ENCODE measurements at places on chromosomes 11 and 22.

- DNase-seq, result no peak
Observed at GRCh38 chr11:18934195-18934814, 4.9 kb downstream of the MRGPRX1 start.

GRCh38 chr22:19962246-19962908 lies 20.8 kb upstream of the TXNRD2 start:
- DNase-seq, result no peak

DNA sequence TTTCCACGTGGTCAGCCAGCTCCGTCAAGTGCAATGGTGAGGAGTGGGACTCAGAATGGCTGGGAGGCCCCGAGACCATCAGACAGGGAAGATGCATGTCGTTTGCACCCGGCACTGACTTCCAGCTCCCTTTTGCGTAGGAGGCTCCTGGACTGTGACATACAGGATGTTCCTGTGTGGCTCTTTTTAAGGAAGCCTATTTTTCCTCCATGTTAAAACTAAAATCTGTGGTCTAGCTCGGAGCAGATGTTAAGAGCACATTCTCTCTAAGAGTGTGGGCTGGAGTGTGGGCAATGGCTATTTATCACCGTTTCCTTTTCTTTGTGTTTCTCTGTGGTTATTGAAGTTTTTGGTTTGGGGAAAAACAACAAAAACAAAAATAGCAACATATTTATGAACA lies 40.9 kb upstream of the AMPD3 start:
- DNase-seq, result no peak

DNA sequence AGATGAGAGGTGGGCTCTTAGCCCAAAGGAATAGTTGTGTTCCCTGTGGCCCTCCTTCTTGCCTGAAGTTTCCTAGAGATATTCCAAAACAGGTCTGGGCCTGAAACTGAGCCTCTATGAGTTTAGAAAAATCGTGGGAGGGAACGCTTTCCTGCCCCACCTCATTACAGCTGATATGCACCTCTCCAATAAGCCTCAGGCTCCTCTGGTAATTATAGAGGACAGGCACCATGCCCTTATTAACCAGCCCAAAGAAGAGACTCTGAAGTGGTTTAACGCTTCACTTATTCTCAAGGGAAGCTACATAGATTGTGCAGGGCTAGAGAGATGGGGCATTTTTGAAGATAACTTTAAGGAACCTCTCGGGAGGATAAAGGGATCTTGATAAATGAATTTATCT lies 3.4 kb upstream of the MPZL2 start:
- DNase-seq, result no peak

DNA sequence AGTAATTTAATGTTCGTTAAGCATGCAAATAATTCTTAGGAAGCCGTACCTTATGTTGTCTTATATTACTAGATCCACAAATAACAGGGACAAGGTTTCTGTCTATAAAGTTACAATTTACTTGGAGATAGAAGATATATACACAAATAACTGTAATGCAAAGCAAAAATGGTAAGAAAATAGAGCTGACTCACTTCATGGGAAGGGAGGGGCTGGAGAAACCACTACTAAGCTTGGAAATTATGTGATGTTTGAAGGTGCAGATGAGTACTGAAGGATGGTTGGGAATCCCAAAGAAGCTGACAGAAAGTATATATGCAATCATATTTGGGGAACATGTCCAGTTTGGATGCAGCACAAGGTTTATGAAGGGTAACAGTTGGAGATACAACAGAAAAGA lies 4.0 kb downstream of the NPAT start:
- DNase-seq, result no peak

DNA sequence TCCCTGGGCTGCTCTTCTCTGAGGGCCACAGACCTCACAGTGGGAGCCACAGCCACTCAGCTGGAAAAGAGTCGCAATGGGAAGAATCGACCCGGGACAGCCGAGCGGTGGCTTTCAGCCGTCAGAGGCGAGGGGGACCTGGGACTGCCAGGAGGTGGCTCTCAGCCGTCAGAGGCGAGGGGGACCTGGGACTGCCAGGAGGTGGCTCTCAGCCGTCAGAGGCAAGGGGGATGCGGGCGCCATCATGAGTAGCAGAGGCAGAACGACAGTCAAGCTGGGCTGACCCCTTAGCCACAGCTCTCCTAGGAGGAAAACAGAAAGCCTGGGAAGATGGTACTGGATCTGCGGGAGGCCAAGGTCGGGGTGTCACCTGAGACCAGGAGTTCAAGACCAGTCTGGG lies 14.9 kb upstream of the MUC2 start:
- DNase-seq, result no peak

GRCh38 chr11:117702946-117703598 lies 93.9 kb downstream of the DSCAML1 start:
- no peak for DNase-seq

DNA sequence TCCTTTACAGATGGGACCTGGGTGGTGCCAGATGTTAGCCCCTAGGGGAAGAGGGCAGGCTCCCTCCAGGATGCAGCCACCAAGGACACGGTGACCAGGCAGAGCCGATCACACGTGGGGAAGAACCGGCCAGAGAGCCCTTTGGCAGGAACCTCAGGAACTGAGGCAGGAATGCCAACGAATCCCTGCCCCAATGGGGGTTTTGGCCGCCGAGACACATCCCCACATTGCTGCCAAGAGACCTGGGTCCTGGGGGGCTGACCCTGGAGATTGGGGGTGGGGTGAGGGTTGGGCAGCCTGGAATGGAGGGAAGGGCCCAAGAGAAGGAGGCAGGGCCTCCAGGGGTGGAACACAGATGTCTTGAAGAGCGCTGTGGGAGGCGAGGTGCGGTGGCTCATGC lies 28.7 kb upstream of the LMO1 start:
- DNase-seq, result no peak

DNA sequence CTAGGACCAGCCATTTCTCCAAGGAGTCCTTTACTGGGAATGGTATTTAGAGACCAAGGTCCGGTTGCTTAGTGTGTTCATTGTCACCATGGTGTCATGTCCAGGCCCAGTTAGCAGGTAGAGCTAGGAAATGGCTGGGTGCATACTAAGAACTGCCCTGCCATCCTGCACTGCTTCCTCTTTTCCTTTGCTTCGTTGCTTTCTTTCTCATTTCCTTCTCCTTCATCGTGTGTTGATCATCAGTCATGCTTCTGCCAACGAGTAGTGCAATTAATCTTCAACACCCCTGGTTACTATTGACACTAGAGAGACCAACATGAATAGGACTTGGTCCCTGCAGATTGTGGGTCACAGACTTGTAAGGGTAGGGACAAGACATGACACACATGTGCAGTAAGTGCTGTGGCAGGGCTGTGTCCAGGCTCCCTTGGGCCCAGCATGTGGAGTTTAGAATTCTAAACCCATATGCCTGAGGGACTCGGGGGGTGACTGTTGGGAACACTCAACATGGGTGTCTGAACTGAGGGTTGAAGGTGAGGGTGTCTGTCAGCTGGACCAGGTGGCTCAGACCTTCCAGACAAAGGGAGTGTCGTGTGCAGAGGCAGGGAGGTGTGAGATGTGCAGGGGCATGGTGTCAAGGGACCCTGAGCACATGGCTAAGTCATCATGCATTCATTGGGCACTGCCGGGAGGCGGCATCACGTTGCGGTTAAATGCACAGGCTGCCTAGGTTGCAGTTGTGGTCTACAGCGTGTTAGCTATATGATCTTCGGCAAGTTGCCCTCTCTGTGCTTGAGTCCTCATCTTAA lies 42.6 kb downstream of the ST14 start:
- DNase-seq, result no peak

GRCh38 chr11:62402226-62402959 lies 16.4 kb upstream of the SCGB1A1 start:
- no peak for DNase-seq

DNA sequence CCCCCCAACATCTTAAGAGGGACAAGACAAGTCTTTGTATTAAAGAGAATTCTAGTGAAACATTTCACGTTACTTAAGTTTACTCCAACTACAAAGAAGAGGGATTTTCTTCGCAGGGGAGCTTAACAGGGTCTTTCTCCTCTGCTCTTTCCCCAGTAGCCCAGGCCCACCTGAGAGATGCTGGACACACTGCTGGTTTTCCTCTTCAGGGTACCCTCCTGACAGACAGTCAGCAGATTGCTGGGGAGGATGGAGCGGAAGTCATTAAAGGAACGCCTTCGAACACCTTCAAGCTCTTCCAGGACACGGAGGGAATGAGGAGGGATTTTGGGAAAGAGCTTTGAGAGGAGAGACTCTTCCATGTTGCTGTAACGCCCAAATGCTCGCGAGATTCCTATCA lies 39.1 kb downstream of the PI4KA start:
- no peak for DNase-seq

DNA sequence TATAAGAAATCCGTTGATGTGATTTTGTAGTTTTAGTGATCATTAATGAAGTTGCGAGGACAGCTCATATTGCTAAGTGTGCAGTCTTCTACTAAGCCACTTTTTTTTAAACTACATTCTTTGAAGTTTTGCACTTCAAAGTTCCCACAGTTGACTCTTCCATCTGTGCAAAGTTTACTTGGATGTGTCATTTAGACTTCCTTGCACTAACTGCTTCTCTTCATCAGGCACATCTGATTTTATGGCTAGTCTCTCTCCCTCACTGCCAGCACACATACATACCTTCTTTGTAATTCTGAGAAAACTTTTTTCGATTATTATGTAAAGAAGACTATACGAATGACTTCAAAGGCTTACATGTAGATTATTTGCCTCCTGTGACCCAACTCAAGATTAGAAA lies 250.0 kb downstream of the DYNC2H1 start:
- no peak for DNase-seq

DNA sequence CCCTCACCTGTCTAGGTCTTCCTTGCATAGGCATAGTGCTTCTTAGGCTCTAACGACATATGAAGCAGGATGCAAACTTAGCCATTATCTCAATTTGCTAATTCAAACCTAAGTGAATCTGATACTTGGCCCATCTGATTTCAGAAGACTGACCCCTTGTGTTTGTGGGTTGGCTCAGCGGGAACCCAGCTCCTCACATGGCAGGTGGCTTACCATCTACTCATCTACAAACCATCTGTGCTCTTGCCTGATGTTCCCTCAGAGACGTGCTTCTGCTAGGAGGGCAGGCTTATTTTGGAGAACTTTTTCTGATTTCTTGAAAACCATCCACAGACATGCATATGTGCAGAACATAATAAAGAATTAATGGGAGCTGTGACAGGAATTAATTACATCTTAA lies 15.2 kb downstream of the ELMOD1 start:
- DNase-seq, result no peak

DNA sequence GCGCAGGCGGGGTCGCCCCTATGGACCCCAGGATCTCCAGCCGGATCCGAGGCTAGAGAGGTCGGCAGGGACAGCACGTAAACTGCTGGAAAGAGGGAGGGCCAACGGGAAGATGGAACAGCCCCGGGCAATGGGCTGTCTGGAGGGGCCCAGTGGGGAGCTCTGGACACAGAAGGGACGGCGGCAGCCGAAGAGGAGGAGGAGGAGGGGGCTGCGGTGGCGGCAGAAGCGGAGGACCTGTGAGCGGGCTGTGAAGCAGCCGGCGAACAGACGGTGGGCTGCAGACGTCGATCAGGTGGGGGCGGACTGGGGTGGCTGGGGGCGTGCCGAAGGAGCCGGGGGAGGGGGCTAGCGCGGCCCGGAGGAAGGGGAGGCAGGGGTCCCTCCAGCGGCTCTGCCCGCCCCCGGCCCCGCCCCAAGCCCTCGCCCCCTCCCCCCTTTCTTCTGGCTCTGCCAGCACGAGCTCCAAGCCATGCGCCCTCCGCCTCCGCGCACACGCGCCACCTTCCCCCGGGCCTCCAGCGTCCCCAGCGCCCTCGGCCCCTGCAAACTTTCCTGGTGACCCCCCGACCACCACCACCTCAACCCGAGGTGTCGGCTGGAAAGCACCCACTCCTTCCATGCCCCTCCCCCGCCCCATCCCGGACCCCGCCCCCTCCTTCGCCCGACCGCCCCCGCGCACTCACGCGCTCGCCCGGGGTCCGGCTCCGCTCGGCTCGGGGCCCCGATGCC lies 432 bp downstream of the TNKS1BP1 start:
- no peak for DNase-seq

DNA sequence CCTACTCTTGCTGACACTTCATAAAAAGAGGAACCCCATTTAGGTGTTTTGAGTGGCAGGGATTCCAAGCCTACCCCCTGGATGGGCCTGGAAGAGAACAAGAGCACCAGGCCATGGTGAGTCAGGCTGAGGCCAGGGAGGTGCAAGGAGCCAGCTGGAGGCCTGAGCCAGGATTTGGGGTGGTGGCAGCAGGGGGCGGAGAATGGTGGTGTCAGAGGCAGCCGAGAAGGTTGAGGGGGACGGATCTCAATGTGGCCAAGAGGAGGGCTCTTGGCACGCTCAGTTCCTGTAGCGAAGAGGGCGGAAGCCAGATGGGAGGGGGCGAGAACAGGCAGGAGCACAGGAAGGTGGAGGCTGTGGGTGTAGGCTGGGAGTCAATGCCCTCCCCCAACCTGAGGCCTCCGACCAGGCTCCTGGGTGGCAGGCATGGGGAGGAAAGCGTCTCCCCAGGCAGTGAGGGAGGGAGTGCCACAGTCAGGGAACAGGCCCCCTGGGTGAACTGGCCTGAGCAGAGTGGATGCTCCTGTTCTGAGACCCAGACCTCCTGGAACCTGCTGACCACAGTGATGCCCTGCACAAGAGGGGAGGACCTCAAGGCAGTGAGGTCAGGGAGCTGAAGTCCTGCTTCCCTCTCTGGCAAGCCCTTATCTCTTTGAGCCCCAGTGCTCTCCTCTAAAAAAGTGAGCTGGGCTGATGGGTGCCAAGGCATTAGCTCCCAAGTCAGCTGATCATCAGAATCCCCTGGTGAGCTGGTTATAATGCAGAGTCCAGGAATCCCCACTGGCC lies 13.9 kb downstream of the RTN4RL2 start:
- no peak for DNase-seq

DNA sequence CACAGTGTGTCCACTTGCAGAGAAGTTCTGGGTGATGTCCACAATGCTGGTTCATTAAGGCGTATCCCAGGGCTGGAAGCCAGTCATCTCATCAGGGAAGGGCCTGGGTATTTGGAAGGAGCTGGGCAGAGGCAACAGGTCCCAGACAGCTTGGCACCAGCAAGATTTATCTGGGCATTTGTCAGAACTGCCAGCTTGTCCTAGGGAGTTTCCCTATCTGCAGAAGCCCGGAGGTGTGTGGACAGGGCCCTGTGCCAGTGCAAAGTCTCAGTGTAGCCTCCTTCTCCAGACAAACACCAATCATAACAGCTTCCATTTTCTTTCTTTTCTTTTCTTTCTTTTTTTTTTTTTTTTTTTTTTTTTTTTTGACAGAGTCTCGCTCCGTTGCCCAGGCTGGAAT lies 125.3 kb upstream of the TIMP3 start:
- no peak for DNase-seq

DNA sequence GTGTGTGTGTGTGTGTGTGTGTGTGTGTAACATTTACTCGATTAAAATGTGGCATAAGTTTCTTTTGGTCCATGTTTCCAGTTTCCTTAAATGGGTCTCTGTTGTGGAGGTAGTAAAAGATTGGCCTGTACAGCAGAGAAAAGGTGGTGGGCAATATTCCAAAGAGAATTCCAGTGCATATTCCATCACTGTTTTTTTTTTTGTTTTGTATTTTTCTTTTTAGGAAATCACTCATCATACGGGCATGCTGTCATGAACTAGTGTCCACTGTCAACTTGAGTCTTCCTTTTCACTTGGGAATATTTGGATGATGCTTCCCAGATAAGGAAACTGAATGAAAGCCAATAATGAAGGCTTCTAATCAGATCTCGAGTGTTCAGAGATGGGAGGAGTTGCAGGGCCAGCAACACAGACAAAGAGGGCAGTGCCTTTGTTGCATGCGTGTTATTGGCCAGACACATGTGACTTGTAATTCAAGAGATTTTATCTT lies 95.2 kb upstream of the PDGFD start:
- no peak for DNase-seq
